ENCODE measurements at places on chromosomes 6 and 20.

DNA sequence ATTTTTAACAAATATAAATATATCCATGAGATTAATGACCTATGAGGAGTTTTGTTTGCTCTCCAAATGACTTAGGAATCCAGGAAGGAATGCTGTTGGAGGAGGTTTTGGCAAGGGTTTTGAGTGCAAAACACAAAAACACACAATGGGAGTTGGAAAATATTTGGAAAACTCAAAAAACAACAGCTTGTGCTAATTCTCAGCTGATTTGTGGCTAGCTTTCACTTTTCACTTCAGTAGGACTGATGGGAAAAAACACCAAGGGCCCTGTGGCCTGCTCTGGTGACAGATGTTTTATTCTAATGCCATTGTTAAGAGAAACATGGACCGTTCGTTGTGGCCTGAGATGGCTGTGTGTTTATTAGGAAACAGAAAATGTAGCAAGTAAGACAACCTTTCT lies 113.9 kb downstream of the ALDH8A1 start:
- no peak for DNase-seq

GRCh38 chr20:38131588-38132121 lies 33.4 kb downstream of the TGM2 start:
- no peak for DNase-seq

GRCh38 chr20:39431091-39431880 lies 469.1 kb downstream of the DHX35 start:
- no peak for DNase-seq

DNA sequence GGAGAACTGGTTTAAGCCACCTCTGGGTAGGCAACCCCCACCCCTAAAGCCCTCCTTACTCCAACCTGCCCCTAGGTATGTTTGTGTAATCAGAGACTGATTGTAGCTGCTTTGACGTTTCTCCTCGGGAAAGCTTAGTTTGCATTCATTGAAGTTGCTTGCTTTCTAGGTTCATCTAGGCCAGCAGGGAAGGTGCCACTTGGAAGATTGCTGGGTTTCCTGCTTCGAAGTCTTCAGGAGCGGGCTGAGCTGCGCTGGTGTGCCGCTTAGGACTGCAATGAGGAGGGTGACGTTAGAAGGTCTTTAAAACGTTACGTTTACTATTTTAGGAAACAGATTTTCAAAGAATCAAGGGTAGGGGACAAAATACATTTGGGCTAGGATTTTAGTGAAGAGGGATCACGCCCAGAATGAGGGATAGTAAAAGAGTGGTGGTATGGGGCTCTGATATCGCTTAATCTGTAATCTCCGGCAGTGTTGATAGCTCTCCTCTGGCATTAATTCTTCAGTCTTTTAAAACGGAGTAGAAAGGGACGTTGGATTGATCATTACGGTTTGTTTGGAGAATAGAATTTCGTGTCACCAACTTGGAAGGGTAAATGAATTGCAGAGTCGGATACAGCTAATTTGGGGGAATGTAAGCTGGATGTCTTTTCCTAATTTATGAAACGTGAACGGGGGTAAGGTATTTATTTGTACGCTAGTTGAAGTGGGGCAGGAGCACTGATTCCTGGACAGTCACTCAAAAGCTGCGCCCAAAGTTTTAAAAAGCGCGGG lies 92.6 kb upstream of the PRDM1 start:
- DNase-seq: no peak

- no peak for DNase-seq
Measured at GRCh38 chr6:155695495-155695894, 239.9 kb upstream of the NOX3 start.

- DNase-seq: no peak
Measured at GRCh38 chr6:15499591-15499990, 163.2 kb downstream of the DTNBP1 start.

- DNase-seq: no peak
Measured at GRCh38 chr6:151118461-151119123, 121.2 kb upstream of the AKAP12 start.

DNA sequence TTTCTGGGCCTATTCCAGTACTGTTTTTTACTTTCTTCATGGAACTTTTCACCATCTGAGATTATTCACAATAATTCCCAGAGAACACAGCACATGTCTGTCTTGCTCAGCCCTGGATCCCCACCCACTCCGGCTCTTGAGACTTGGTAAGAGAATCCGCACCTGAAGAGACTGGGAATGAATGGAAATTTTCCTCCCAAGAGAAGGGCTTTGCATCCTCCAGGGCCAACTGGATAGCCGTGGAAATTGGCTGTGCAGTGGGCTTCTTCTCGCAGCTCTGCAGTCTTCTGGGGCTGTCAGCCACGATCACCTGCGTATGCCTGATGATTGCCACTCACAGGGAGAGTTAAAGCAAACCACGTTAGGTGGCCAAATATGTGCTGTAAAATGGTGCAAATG lies 159.1 kb downstream of the THBS2 start:
- DNase-seq: no peak

GRCh38 chr20:54123587-54124180 lies 50.1 kb downstream of the CYP24A1 start:
- no peak for DNase-seq

- DNase-seq: no peak
Measured at GRCh38 chr6:147935656-147936055, 407.0 kb upstream of the SASH1 start.

DNA sequence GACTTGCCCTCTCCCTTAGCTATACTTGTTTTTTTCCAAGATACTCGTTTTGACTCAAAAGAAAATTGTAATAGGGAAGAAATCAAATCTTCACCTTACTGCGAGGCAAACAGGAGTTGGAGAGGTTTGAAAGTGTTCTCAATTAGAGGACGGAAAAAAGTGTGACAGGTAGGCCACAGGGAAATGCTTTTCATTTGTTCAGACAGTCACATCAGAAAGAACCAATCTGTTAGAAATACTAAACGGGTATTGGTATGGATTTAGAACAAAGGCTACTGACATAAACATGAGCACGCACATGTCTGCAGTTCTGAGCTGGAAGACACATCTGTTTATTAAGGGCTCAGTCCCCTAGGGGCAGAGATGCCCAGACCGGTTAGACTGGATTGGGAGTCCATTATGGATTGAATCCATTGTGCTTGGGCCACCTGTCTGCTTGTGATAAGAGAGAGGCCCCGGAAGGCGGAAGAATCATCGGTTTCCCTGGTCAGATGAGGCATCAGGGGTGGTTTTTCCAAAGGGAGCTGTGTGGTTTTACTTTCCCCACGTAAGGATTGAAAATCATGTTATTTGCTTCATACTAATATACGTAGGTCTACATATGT lies 220.9 kb upstream of the MYLIP start:
- DNase-seq: no peak

GRCh38 chr6:162849269-162849668 lies 121.5 kb downstream of the PACRG start:
- no peak for DNase-seq

DNA sequence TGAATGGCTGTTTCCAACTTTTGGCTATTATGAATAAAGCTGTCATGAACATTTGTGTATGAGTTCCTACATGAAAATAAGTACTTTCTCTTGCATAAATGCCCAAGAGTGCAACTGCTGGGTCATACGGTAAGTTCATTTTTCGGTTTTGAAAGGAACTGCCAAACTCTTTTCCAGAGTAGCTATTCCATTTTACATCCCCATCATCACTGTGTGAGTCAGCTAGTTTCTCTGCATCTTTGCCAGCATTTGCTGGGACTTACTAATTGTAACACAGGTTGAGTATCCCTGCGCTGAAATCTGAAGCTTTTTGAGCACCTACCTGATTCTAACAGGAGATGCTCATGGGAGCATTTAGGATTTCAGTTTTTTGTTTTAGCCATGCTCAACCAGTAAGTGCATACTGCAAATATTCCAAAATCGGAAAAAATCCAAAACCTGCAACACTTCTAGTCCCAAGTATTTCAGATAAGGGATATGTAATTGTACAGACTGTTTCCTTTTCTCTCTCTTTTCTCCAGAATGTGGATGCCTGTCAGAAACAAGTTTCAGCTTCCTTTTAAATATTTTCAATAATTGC lies 118.4 kb downstream of the DTNBP1 start:
- no peak for DNase-seq

DNA sequence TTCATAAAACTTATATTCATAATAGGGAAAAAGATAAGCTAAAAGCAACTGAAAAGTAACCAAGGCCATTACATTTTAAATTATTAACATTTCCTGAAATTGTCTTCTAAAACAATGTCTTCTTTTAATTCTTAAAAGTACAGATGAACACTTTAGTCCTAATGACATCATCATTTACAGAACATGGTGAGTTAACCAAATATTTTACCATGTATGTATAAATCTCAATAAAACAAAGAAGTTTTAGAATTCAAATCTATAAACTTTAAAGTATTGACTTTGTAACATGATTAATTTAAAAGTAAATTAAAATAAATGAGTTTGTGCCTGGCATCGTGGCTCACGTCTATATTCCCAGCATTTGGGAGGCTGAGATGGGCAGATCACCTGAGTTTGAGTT lies 125.9 kb upstream of the PRSS16 start:
- DNase-seq: no peak

DNA sequence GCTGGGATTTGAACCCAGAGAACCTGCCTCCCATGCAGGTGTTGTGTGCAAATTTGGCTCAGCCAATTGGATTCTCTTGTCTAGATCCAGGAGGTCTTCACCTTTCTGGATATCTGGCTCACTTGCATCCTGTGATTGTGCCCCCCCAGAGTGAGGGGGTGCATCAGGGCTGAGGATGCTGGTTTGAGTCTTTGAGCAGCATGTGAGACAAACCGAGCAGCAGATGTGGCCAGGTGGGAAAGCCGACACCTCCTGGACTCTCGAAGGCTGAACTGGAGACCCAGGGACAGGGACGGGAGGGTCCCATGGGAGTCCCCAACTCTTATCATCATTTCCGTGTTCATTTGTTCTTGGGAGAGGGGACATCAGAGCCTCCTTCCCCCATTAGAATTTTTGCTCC lies 30.6 kb upstream of the SULF2 start:
- no peak for DNase-seq

Measured in stimulated activated CD4-positive, alpha-beta T cell treated with anti-CD3 and anti-CD28 coated beads, Interleukin-1b, Interleukin-23, amount 100 ng/mL, for 48 hours (primary cell).